HFF-Myc (cell line): ENCODE measurements at places on chromosomes 12 and 14.

- no peak for DNase-seq
Observed at GRCh38 chr12:122423258-122424165, 1.0 kb upstream of the CLIP1 start.

DNA sequence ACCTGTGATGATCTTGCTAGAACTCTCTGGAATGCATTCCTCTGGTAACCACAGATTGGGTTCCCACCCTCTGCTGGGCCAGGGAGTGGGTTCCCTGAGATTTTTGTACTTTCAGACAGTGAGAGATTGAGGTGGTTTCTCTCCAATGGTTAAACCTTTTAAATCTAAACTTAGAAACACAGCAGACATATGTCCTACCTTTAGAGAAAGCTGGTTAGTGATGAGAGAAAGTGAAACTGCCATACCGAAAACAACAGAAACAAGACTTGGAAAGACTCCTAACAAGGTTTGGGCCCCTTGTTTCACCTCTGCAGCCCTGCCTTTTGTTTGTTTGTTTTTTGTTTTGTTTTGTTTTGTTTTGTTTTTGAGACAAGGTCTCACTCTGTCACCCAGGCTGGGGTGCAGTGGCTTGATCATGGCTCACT lies 9.7 kb upstream of the SGPP1 start:
- no peak for DNase-seq

DNA sequence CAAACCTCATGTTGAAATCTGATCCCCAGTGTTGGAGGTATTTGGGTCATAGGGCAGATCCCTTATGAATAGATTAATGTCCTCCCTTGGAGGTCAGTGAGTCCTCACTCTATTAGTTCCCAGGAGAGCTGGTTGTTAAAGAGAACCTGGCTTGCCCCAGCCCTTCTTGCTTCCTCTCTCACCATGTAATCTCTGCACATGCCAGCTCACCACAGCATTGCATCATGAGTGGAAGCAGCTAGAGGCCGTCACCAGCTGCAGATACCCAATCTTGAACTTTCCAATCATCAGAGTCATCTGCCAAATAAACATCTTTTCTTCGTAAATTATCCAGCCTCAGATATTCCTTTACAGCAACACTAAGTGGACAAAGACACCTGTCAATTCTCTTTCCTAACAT lies 161.8 kb upstream of the IGF1 start:
- DNase-seq = no peak

DNA sequence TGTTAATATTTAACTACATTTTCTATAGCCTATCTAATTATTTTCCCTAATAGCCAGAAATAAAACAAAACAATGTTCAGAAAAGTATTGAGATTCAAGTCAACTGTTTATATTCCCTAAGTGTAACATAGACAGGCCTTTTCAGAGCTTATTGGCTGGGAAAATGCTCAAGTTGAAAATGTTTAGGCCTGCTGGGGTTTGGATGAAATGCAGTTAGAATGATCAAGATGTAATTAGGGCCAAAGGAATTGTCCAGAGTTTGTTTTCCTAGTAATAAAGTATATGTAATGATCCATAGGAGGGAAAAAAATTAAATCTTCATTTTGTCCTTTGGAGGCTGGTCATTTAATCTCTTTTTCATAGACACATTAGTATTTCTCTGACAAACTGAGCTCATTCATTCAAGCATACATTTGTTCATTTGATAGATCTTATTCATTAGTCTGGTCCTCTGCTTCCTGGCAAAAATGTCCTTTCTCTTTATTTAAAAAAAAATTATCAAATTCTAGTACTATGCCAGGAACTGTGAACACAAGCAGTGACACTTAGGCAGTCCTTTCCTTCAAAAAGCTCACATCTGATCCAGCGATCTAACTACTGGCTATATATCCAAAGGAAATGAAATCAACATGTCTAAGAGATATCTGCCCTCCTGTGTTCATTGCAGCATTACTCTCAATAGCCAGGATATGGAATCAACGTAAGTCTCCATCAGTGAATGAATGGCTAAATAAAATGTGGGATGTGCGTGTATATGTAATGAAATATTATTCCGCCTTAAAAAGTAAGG lies 40.1 kb upstream of the NEDD1 start:
- DNase-seq = no peak

DNA sequence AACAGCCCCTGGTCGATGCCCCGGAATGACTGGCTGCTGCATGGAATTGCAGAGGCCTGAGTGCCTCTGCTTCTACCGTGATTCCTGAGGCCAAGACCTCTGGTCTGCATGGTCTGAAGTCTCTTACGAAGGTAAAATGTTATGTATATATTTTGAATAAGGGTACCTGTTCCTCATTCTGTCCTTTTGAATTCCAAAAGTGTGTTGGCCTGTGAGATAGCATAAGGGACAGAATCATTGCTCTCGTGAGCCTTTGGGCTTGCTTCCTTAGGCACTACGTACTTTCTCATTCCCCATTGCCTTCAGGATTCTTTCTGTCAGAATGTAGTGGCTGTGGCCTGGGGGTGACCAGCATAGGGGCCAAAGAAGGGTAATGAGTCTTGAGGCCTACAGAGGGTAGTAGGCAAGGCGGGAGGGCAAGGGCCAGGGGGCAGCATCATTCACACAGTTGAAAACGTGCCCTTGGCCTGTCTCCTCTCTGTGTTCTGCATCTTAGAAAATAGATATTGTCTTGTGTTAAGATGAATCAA lies 19.5 kb downstream of the TRAF3 start:
- DNase-seq = no peak

GRCh38 chr14:73814153-73814552 lies 37.5 kb upstream of the PTGR2 start:
- DNase-seq = no peak
